Calu3 (cell line): ENCODE measurements at places on chromosomes 2 and 18. TPM values are rescaled to one million over a fixed set of nuclear protein-coding genes. Genes with fewer than 3 reads are reported as not detected.

DNA sequence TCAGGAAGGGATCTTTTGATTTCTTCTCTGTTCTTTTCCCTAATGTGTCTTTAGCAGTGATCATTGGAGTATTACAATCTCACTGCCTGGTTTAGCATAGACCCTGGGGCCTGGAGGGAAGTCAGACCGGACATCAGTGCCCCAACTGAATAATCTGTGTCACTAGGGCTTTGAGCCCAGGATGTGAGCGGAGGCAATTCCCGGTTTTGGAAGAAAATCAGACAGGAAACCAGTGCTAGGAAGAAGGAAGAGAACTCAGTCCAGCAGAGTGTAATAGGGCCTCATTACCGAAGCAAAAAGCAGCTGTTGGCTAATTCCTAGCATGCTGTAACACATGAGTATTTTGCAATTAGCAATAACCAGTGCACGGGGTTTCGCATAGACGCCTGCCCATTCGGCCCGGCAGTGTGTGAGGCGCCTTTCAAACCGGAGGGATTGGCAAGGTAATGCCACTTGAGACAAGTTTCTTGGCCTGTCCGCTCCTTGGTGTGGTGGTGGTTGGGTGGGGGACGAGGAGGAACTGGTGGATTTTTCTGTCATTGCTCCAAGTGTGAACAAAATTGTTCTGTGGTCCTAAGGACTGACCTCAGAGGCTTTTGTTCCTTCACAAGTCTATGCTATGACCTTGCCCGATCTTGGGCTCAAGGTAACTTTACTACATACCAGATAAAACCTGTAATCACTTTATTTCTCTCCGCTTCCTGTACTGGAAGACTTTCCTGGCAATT is 2.8 kb downstream of the FOSL2 start:
- no peak for DNase-seq
- peaks cover 25% of the 10 kb centered on the region for H3K36me3 ChIP-seq
- no peak overlapping the region for H3K27ac ChIP-seq
- no peak overlapping the region for H3K4me3 ChIP-seq
- H3K27me3 ChIP-seq = no peaks in the 10 kb centered on the region

DNA sequence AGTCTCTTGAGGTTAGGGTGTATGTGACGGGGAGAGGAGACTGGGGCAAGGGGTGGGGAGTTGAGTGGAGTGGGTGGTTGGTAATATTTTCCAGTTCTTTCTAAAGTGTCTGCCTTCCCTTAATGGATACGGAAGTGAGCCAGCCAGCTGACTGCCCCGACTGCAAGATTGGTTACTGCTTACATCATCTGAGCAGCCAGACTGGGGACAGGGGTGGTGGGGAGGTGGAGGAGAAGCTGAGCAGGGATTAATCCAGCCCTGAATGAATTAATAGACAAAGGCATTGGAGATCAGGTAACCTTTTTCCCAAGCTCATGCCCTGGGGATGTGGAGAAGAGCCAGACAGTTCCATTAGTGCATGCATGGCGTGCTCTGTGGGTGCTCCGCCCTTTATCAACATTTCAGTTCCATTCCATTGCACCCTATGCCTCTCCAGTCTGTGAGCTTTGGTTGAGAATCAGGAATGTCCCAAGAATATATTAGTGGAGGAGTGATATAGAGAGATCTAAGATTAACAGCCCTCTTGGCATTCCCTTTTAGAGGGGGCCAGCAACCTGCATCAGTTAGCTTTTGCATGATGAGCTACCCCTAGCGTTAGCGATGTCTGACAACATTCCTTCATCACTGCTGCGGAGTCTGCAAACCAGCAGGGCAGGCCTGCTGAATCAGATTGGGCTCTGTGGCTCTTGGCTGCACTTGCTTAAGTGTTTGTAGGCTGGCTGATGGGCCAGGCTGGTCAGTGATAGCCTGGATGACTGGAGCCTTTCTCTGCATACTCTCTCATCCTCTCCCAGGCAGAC is 67.4 kb downstream of the TNP1 start:
- H3K4me3 ChIP-seq = no peak overlapping the region
- no peaks in the 10 kb centered on the region for H3K27me3 ChIP-seq
- no peaks in the 10 kb centered on the region for H3K36me3 ChIP-seq
- no peak overlapping the region for H3K27ac ChIP-seq

DNA sequence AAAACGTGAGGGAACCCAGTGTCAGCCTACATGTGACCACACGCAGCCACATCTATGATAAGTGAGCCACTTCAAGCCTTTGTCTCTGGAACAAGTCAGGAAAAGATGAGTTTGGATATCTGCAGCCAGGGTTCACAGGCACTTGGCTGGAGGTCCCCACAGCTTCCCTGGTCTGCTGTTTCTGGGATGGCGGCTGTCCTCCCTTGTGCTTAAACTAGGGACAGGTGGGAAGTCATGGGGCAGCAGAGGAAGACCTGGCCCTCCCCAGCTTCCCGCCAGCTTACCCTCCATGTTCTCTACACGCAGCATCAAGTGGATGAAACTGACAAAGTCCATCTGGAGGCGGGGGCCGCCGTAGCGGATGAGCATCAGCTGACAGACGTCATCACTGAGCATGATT is 38.5 kb upstream of the GALNT14 start:
- H3K27me3 ChIP-seq = peaks cover 71% of the 10 kb centered on the region
- no peak overlapping the region for H3K4me3 ChIP-seq
- DNase-seq = no peak
- H3K4me1 ChIP-seq = no peaks in the 10 kb centered on the region
- no peaks in the 10 kb centered on the region for H3K36me3 ChIP-seq

The VAPA gene
- total RNA-seq = 196 and 227 TPM in 2 replicates

The DPYSL5 gene
- total RNA-seq = 0.32 TPM in 1 of 2 replicates, not detected in the other
